ENCODE measurements at places on chromosomes 1 and 21. TPM values are rescaled to one million over a fixed set of nuclear protein-coding genes. Genes with fewer than 3 reads are reported as not detected.

KIF17 gene
- total RNA-seq = not detected

FCRL2 gene
- not detected for total RNA-seq

GRCh38 chr1:109849655-109850054 lies 61.0 kb upstream of the CSF1 start:
- DNase-seq = no peak

GRCh38 chr1:87805666-87806378 lies 477.1 kb downstream of the LMO4 start:
- peak; percentile 43 for DNase-seq

- DNase-seq = no peak
These were observed 81.4 kb downstream of the VAV3 start for GRCh38 chr1:107883562-107883961.

- DNase-seq = no peak
These were observed 23.3 kb upstream of the NBL1 start for GRCh38 chr1:19620786-19621185.

DNA sequence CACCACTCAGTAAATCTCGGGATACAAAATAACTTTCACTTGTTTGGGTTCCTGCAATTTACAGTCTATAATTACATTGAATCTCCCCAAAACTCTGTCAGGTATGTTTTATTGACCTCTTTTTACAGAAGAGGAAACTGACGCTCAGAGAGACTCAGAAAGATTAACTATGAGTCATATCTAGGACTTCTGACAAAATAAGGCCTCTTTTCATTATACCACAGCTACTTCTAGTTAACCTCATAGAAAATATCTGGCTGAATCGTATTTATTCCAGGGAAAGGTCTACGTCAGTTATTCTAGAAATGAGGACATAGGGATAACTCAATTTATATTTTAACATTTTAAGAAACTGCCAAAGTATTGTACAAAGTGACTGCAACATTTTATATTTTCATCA lies 211.1 kb upstream of the FAM78B start:
- DNase-seq = no peak

DNA sequence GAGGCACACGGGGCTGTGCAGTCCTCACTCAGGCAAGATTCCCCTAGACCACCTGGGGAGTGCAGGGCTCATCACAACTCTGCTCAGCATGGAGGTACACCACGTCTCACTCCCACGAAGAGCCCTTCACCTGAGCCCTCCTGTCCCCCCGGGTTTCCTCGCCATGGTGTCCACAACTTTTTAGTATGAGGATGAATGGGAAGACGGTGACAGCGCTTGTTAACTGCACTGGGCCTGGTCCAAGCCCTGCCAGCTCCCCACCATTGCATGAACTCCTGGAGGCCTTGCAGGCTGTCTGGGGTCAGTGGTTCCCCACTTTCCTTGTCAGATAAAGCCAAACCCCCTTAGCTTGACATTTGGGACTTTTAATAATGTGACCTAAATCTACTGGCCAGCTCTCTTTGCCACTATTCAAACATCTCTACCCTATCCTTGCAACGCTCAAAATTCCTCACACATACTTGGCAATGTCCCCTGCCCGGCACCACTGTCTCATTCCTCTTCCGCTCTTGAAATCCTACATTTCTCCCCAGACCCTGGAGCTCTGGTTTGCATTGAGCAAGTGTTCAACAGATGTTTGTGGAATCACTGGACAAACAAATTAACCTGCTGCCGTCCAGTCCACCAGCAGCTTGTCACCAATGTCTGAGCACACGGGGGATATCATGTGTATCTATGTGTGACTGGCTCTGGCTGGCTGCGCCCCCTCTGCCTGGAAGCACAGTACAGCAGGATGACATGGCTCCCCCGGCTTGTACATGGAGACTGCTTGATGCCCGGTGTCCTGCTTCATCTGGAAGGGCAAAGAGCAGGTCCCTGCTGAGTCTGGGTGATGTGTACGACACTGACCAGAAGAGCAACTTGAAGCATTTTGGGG lies 11.2 kb downstream of the TMEM9 start:
- DNase-seq = no peak

DNA sequence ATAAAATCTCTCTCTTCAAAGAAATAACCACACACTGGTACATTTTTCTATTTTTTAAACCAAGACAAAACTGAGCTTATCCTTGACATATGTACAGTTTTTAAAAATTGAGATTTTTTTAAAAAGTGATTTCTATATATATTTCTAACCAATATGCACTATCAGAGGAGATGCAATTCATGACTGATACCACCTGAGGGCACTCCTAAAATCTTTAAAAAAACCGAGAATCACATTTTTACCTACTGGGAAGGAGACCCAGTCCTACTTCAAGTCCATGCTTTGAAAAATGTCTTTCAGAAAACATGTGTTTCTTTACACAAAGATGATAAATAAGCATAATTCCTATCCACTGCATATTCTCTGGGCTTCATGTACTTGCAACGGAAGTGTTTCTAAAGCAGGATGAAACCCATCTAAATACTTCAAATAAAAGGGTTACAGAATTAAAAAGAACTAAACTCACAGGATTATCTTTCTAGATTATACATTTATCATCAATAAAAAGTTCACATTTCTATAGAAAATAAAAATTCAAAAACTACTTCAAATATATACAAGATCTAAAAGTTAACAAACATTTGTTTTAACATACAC lies 98.6 kb downstream of the ENAH start:
- no peak for DNase-seq

DNA sequence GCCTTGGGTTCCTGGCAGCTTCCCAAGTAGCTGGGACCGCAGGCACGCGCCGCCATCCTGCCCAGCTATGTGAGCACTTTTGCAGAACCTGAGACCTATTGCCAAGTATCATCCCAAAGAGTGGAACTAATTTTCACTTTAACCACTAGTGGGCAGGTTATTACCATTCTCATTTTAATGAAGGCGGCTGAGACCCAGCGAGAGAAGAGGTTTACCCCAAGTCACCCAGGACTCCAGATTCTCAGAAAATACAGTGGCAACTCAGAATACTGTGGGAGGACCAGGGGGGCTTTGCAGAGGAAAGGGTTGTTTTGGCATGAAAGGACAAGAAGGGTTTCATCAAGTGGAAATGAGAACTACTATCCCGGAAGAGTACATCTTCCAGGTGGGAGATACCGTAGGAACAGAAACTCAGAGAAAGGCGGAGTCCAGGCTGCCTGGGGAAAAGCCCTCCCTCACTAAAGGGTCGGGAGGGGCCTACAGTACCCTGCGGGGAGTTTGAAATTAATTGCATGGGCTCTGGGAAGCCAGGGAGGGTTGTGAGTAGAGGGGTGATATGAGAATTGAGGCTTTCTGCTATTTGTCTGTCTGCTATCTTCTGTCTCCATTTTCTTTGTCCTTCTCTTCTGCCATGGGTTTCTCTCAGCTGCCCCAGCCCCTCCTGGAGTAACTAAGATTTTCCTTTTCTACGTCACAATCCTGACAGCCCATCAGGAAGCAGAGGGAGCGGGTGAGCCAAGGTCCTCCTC lies 7.2 kb upstream of the SEMA4A start:
- peak; percentile 96 for DNase-seq

Data from H4 (cell line).